ENCODE measurements at places on chromosomes 1 and 21.

DNA sequence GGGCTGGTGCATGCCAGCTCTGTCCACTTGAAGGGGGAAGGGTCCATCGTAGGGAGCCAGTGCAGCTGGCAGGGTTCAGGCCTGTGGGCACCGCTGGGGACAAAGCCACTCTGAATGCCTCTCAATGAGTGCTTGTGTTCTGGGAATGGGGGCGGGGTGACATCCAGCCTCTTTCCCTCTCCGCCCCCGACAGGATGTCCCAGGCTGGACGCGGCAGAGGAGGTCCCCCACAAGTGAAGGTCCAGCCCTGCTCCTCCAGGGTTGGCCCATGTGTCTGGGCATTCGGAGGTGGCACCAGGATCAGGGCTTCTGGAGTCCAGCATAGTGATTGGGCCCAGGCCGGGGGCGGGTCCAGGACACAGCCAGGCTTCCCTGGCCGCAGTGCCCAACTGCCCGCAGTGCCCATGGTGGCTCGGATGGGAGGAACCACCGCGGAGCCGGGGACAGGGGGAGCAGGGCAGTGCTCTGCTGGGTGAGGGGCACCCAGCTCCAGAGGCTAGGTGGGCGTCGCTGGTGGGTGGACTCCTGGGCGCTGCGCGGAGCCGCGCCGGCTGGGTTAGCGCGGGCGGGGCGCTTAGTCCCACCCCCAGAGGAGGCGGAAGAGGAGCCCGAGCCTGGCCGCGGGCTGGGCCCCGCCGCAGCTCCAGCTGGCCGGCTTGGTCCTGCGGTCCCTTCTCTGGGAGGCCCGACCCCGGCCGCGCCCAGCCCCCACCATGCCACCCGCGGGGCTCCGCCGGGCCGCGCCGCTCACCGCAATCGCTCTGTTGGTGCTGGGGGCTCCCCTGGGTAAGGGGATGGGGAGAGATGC is at the start of gene SHISA4:
SHISA4 (plus strand) TSS at position 617 of the 808 bp plus-strand sequence; CDS start at position 714, 97 bp downstream.
- DNase-seq, result no peak

DNA sequence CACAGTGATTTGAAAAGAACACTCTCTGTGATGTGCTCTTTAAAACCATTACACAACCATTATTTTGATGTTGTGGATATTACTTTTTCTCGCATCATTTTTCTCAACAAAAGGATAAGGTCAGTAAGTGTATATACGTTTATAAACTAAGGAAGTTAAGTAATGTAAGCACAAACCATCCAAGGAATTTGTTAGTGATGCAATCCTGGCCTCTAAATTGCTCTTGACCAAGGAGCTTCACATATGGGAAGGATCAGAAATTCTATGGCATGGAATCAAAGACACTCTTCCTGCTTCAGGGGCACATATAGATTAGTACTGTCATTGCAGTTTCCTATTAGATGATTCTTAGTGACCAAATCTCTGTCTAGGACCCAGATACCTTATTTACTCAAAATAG is 3.6 kb upstream of the PPP2R5A start:
- peak; percentile 60 for DNase-seq

- DNase-seq, result no peak
These were observed 330.7 kb downstream of the CAMTA1 start for GRCh38 chr1:7116001-7116400.

GRCh38 chr1:9784508-9785133 is 39.1 kb downstream of the CLSTN1 start:
- DNase-seq, result no peak

GRCh38 chr1:9886092-9886742 is 23.9 kb downstream of the CTNNBIP1 start:
- DNase-seq, result no peak

DNA sequence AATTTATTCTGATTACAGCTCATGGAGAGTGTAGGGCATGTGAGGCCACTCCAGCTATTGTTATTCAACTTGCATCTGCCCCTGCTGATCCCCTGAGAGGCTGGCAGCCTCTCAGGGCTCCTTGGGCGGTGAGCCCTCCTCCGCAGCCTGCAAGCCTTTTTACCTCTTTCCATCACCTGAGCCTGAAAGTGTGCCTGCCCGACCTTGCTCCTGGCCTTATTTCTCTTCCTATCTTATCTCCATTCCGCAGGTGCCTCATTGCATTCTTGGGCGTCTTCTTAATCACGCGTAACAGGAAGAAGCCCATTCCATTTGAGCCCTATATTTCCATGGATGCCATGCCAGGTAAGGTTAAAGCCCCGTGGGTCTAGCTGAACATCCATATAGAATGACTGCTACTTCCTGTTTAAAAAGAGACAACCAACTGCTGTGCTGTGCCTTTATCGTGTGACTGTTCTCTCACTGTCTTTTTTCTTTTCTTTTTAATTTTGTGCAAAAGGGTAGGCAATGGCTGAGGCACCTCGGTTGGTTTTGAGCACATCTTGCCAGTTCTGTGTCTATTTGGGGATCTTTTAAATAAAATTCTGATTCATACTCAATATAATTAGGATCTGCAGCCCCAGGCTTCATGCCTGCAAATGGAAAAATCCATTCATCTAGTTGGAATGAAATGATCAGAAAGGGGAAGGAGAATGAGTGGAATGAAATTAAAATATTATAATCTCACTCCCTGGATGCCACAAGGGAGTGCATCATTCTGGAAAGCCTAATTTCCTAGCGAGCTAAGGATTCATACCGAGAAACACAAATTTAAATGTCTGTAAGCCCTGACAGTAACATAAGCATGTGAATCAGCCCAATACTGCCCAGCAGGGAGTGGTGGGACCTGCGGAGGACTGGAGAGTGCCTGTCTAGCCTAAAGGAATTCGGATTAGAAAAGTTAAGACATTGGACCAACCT is 38.6 kb upstream of the RCAN3 start:
- DNase-seq, result peak; percentile 20

All from fibroblast of skin of left biceps (primary cell).